ENCODE measurements at places on chromosomes 2 and 18.

GRCh38 chr2:209911486-209911885 lies 91.0 kb upstream of the RPE start:
- no peak for DNase-seq

GRCh38 chr2:181828122-181828705 lies 63.3 kb upstream of the ITPRID2 start:
- DNase-seq, result no peak

- DNase-seq, result no peak
Measured at GRCh38 chr2:174191342-174192074, 56.8 kb downstream of the OLA1 start.

DNA sequence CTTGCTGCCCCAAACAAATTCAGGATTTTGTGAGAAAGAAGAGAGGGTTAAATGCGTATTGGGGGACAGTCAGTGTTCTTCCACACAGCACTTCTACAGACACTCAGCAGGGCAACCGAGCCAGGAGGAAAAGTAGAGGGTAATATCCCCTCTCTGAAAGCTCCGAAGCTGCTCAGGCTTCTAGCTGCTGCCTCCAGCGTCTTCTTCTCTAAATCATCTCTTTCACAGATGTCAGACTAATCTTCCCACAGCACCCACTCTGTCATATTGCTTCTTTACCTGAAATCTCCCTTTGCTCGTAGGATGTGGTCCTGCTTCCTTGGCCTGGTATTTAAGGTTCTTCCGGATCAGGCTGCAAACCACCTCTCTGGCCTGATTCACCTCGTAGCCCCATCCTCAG lies 117.6 kb upstream of the HAAO start:
- no peak for DNase-seq

- no peak for DNase-seq
Measured at GRCh38 chr18:34283506-34283905, 58.8 kb upstream of the NOL4 start.

DNA sequence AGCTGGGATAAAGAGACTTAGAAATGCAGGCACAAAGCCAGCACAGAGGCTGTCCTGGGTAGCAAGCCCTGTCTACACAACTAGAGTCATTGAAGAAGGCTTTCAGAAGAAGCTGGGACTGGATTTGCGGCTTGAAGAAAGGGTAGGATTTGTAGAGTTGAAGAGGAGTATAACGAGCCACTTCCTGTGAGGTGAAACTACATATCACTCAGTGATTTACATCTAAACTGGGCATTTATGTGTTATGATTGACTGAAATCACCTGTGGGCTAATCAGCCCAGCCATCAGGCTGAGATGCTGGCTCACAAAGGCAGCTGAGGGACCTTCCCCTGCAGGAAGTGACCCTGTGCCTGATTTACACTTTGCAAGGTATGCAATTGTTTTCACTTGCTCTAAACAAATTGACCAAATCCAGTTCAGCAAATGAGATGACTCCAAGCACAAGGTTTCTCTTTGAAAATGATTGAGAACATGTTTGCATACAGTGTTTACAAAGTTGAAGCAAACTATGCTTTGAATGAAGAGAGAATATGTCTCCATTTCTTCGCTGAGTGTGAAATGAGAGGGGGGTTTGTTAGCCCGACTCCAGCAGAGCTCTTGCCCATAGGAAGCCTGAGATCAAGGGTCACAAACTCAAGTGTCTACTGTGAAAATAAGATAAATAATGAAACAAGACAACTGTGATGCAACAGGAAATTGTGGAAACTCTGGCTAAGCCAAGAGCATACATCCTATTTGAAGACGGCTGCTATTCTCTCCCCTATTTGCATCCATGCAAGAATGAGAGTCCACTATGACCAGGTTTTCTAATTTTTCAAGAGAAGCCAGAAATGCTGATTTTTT lies 69.3 kb upstream of the HK2 start:
- DNase-seq, result no peak

DNA sequence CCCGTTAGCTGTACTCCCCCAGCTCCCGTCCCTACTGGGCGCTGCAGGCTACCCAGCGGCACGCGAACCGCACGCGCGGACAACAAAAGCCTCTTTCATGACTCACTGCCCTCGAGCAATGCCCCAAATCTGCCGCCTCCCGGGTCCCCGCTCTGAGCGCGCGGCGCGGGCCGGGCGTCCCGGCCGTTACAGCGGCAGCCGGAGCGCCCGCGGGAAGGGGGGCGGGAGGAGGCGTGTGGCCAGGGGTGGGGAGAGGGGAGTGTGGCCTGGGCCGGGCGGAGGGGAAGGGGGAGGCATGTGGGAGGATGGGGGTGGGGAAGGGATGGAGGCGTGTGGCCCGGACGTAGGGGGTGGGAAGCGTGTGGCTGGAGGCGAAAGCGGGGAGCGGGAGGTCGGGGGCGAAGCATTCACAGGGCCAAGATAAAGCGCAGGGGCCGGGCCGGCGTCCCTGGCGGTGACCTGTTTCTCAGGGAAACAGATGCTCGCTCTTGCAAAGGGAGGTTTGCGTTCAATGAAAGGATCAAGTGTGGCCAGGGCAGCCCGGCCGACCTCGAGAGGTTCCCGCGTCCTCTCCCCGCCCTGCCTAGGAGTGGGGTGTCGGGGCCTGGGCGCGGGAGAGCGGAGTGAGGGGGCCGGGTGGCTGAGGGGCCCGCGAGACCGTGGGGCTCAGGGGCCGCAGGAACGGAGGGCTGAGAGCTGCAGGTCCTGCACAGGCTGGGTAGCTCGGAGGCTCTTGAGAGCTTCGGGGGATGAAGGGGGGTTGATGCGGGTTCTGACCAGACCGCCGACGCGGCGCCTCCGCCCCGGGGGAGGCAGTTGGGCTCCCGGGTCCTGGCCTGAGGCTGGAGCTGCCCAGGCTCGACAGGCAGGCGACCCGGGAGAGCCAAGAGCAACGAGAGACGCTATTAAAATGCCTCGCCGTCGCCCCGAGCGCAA lies 3.5 kb upstream of the NEUROD1 start:
- DNase-seq, result no peak

GRCh38 chr18:11432360-11432811 lies 177.0 kb upstream of the SLC35G4 start:
- no peak for DNase-seq

GRCh38 chr2:54455131-54455562 lies 980 bp upstream of the SPTBN1 start:
- DNase-seq, result peak; percentile 60

- DNase-seq, result peak; percentile 54
Measured at GRCh38 chr2:240247868-240248720, 107.6 kb upstream of the OTOS start.

DNA sequence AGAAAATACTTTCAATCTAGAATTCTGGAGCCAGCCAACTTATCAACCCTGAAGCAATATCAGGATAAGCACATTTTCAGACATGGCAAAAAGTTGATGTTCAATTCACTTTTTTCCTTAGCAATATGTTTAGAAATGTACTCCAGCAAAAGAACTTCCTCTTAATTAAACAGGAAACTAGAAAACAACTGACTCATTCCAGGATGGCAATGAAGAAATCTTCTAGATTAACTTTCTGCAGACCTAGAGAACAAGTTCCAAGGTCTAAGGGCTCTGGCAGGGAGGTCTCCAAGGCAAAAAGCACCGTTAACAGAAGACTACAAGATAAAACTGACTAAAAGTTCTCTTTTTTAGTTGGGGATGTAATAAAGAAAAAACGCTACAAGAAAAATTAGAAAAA lies 69.2 kb upstream of the VWC2L start:
- no peak for DNase-seq

DNA sequence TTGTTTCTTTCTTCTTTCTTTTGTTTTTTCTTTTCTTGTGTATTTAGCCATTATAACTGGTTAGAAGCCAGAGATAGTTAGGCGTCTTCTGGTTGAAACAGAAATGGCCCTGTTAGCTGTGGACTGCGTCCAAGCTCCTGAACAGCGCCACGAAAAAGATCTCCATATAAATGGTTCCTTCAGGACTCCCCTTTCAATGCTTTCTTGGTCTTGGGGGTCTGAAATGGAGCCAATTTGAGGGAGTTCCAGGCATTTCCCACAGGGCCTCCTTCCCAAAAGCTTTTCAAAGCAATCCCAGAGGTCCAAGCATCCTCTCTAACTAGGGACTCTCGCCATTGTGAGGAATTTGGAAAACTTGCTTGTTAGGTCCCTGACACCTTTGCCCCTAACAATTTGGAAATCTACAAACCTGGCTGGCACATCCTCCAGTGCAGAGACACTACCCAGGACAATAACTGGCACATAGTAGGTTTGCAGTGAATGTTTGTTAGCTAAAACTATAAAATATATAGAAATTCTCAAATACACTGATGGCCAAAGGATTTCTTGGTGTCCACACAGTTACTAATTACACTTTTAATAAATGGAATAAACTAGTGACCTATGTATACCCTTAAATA lies 80.1 kb downstream of the MYCN start:
- no peak for DNase-seq

DNA sequence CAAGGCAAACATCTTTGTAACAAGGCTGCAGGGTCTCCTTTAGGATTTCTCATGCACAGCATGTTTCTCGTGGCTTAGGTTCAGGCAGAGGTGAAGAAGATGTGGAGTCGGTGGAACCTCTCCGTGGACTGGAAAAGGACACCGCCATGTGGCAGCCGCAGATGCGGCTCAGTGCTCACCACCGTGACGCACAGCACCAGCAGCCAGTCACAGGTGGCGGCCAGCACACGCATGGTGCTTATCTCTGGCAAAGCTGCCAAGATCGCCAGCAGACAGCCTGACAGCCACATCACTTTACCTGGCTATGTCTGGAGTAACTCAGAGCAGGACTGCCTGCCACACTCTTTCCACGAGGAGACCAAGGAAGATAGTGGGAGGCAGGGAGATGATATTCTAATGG lies 86.6 kb downstream of the PTH2R start:
- DNase-seq, result no peak

DNA sequence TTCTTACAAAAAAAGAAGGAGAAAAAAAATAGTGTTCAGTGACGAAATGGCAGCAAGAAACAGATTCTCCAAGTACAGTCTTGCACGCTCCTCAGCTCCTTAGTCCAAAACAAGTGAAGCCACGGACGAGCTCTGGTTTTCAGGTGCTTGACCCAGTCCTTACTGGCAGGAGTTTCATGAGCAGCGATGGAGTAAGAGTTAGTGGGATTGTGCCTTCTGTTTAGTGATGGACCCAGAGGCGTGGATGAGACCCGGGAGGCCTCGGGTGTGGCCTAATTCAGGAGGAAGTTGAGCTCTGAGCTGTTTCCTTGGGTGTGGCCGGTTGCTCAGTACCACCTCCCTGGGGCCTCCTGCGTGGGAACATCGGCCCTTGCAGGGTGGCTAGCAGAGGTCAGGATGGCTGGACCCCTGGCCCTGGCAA lies 52.0 kb downstream of the KIF5C start:
- no peak for DNase-seq

- DNase-seq, result no peak
Measured at GRCh38 chr2:30253873-30254684, 22.7 kb downstream of the LBH start.

- peak; percentile 22 for DNase-seq
Measured at GRCh38 chr18:79510046-79510685, 114.4 kb downstream of the NFATC1 start.

- no peak for DNase-seq
Measured at GRCh38 chr2:224284134-224284946, 117.6 kb downstream of the FAM124B start.

- DNase-seq, result no peak
Measured at GRCh38 chr2:47842846-47843245, 59.9 kb downstream of the MSH6 start.

GRCh38 chr18:35478520-35479435 lies 19.0 kb downstream of the INO80C start:
- DNase-seq, result no peak

GRCh38 chr18:10552226-10552625 lies 26.4 kb downstream of the NAPG start:
- no peak for DNase-seq

- DNase-seq, result no peak
Measured at GRCh38 chr2:12341920-12342319, 374.8 kb upstream of the TRIB2 start.

DNA sequence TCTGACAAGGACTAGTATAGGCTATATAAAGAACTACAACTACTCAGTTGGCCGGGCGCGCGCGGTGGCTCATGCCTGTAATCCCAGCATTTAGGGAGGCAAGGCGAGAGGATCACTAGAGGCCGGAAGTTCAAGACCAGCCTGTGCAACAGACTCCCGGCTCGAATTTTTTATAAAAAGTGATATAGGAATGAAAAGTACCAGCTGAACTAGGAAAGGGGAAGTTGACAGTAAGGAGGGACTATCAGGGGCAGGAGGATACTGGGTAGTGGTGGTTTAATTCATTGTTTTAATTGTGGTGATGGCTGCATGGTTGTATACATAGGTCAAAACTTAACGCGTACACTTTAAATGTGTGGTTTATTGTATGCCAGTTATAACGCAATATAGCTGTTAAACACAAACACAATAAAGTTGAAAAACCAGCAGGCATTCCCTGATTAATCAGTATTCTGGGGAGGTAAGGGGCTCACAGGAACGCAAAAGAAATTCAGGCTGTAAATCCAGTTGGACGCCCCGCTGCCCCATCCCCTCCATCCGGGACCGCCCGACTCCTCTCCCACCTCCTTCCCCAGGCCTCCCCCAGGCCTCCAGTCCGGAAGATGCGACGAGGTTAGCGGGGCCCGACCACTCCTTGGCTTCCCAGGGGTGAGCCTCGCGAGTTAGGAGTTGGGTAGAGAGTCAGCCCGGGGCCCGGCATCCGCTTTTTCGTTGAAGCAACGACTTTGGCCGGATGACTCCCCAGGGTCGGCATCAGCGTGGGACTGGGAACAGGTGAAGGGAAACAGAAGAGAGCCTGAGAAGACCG lies 746 bp upstream of the POLR1B start:
- peak; percentile 90 for DNase-seq

DNA sequence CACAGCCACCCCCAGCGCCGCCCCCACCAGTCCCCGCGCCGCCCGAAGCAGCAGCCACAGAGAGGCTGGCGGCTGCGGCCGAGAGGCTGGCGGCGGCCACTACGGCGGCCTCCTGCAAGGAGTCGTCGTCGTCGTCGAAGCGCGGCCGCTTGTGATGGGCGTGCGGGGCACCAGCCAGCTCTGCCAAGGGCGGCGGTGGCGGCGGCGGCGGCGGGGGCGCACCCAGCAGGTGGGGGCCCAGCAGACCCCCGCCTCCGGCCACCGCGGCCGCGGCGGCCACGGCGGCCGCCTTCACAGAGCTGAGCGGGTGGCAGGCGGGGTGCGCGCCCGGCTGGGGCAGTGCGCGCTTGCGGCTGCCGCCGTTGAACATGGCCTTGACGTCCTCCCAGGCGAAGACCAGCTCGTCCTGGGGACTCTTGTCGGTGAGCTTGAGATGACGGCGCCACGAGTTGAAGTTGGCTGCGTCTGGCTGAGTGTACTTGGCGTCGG lies 3.3 kb downstream of the SKOR2 start:
- no peak for DNase-seq

GRCh38 chr2:98483257-98483861 lies 38.7 kb downstream of the INPP4A start:
- DNase-seq, result no peak

- DNase-seq, result no peak
Measured at GRCh38 chr2:112542984-112543661, 858 bp downstream of the POLR1B start.

DNA sequence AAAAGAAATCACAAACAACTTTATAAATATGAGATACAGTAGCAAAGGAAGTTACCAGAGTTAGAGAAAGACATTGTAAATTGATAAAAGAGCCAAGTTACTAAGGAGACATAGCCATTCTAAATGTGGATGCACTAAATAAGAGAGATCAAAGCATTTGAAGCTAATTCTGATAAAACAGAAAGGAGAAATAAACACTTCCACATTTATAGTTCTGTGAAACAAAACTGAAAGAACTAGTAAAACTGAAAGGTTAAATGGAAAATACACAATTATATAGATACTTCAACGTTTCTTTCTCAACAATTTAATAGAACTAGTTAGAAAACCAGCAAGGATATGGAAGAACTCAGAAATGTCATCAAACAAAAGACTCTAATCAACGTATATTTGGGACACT lies 309.0 kb upstream of the CDH2 start:
- no peak for DNase-seq
